GDM1 (cell line): ENCODE measurements at places on chromosomes 5 and 9.

GRCh38 chr5:14739538-14739937 lies 75.0 kb downstream of the OTULIN start:
- no peak for DNase-seq

- no peak for DNase-seq
Measured at GRCh38 chr5:173228639-173229381, 6.2 kb downstream of the NKX2-5 start.

DNA sequence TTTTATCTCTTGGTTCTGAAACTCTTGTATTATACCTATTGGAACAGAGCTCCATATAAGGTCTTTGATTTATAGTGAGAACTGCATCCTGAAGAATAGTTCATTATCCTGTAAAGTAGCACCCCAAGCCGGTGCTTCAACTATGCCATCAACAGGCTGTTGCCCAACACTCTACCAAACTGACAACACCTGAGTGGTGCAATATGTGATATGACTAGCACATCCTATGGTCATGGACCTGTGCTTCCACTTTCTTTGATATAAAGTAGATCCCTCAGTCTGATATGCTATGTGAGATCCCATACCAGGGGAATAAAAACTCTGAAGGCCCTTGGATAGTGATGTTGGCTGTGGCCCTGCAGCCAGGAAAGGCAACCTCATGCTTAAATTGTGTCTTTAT lies 15.8 kb downstream of the CSF2 start:
- no peak for DNase-seq

DNA sequence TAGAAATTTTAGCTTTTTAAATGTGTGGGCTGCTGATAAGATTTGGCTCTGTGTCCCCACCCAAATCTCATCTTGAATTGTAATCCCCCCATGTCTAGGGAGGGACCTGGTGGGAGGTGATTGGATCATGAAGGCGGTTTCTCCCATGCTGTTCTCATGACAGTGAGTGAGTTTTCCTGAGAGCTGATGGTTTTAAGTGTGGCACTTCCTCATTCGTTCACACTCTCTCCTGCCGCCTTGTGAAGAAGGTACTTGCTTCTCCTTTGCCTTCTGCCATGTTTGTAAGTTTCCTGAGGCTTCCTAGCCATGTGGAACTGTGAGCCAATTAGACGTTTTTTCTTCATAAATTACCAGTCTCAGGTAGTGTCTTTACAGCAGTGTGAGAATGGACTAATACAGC lies 127.8 kb upstream of the MVB12B start:
- no peak for DNase-seq

DNA sequence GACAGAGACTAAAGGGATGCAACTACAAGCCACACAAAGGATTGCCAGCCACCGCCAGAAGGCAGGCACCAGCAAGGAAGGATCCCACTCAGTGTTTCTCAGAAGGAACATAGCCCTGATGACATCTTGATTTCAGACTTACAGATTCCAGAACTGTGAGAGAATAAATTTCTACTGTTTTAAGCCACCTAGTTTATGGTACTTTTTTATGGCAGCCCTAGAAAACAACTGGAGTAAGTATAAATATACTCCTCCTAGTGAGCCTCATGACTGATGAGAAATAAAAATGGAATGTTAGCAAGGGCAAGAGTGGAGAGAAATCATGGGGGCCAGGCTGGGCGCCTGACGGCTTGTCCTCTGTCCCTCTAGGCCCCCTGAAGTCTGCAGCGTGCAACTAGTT lies 307.3 kb downstream of the PIK3R1 start:
- DNase-seq: no peak

- no peak for DNase-seq
Measured at GRCh38 chr9:94952565-94953373, 226.3 kb downstream of the AOPEP start.

DNA sequence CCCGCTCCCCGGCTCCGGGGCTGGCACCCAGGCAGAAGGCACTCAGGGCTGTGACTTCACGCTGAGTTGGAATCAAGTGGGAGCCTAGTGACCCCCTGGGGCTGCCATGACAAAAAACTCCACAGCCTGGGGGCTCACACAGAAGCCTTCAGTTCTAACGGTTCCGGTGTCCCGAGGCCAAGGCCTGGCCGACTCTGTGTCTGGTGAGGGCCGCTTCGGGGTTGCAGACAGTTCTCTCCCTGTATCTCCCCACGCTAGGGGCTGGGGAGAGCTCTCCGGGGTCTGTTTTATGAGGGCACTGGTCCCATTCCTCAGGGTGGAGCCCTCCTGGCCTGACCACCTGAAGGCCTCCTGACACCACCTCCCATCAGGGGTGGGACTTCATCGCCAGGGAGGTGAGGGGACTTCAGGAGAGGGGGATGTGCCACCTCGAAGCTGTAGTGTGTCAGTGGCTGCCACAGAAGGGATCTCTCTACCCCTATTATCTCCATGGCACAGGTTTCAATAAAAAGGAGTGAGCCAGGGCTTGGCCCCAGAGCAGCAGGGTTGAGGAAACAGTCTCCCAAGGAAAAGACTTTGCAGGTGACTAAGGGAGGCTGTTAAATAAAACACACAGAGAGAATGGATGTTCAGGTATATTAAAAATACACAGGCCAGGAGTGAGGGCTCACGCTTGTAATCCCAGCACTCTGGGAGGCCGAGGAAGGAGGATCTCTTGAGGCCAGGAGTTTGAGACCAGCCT lies 1.5 kb upstream of the SLC6A3 start:
- DNase-seq: no peak

DNA sequence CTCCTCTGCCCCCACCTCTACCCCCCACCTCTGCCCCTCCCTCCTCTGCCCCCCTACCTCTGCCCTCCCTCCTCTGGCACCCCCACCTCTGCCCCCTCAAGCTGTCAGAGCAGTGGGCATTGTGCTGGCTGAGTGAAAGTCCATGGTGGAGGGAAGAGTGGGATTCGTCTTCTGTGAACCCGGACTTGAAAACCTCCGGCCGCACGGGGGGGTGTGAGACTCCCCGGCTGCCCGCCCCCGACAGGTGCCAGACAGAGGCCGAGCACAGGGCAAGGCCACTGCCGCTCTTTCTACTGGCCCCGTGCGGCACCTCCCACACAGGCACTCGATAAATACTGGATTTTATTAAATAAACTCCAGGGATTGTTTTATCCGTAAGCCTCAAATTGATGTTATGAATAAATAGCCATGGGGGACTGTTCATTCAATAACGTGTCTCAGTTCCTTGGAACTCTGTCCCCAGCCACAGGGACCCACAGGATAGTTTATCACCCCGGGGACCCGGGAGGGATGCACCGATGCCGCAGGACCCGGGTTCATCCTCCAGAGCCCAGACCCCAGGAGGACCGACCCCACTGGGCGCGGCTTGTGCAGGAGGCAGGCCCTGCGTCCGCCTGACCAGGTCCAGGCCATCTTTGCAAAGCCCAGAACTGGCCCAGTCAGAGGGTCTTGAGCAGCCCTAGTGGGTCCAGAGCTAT lies 2.6 kb upstream of the QRFP start:
- no peak for DNase-seq
